T-helper 17 cell (primary cell): ENCODE measurements at places on chromosomes 3 and 15.
A peak's percentile ranks its signal among the peaks of the same experiment; 100 is the strongest.

DNA sequence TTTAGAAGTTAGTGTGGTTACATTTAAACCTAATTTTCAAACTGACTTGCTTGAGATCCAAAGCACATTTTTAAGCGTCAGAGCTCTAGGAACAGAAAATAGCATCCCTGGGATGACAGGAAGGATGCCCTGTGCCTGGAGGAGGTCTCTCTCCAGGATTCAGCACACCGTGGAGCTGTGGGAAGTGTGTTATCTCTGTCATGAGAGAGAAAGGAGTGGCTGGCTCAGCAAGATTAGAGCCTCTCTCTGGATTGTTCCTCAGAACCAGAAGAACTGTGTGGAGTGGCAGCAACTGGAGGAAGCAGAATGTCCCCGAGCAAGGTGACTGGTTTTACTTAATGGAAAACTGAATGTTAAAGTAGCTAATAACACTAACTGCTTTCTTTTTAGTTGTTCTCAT, 233.6 kb upstream of the TGFBR2 start:
- no peak overlapping the region for H3K27ac ChIP-seq
- H3K4me3 ChIP-seq: no peak overlapping the region
- peaks cover 2% of the 10 kb centered on the region for H3K36me3 ChIP-seq
- H3K27me3 ChIP-seq: peaks cover 15% of the 10 kb centered on the region
- DNase-seq: no peak

GRCh38 chr15:96372554-96372953, 42.1 kb downstream of the NR2F2 start:
- DNase-seq: no peak
- peaks cover 2% of the 10 kb centered on the region for H3K36me3 ChIP-seq
- H3K27ac ChIP-seq: no peak overlapping the region
- H3K4me3 ChIP-seq: no peak overlapping the region
- H3K4me1 ChIP-seq: no peaks in the 10 kb centered on the region

DNA sequence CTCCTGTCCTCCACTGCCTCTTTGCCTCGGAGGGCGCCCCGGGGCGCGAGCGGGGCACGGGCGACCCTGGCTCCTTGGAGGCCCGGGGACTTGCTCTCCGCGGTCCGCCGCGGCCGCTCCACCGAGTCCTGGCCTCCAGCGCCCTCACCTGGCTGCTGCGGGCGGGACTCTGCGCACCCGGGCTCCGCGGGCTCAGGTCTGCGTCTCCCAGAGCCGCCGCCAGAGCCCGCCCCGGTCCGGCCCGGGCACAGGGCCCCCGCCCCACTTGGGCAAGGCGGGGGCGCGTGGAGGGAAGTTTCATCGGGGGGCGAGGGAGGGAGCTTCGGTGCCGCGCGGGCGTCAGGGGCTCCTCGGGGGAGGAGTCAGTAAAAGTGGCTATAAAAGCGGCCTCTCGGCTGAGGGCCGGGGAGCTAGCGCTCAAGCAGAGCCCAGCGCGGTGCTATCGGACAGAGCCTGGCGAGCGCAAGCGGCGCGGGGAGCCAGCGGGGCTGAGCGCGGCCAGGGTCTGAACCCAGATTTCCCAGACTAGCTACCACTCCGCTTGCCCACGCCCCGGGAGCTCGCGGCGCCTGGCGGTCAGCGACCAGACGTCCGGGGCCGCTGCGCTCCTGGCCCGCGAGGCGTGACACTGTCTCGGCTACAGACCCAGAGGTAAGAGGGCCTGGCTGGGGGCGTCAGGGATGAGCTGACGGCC, at the start of gene CEMIP:
Gene CEMIP, plus strand, starts transcription at position 407 of the 694 bp plus-strand sequence. CDS start 94,510 bp downstream, outside the sequence.
- DNase-seq: peak; percentile 20
- H3K27ac ChIP-seq: no peak within 1 kb of the TSS
- H3K4me1 ChIP-seq: peaks cover 10% of the 10 kb centered on the region
- peaks cover 2% of the 10 kb centered on the region for H3K36me3 ChIP-seq

- no peak for DNase-seq
- peaks cover 65% of the 10 kb centered on the region for H3K27me3 ChIP-seq
- H3K4me1 ChIP-seq: no peaks in the 10 kb centered on the region
- no peak overlapping the region for H3K4me3 ChIP-seq
- H3K27ac ChIP-seq: no peak overlapping the region
Observed at GRCh38 chr3:59081071-59081470, 31.2 kb upstream of the CFAP20DC start.

DNA sequence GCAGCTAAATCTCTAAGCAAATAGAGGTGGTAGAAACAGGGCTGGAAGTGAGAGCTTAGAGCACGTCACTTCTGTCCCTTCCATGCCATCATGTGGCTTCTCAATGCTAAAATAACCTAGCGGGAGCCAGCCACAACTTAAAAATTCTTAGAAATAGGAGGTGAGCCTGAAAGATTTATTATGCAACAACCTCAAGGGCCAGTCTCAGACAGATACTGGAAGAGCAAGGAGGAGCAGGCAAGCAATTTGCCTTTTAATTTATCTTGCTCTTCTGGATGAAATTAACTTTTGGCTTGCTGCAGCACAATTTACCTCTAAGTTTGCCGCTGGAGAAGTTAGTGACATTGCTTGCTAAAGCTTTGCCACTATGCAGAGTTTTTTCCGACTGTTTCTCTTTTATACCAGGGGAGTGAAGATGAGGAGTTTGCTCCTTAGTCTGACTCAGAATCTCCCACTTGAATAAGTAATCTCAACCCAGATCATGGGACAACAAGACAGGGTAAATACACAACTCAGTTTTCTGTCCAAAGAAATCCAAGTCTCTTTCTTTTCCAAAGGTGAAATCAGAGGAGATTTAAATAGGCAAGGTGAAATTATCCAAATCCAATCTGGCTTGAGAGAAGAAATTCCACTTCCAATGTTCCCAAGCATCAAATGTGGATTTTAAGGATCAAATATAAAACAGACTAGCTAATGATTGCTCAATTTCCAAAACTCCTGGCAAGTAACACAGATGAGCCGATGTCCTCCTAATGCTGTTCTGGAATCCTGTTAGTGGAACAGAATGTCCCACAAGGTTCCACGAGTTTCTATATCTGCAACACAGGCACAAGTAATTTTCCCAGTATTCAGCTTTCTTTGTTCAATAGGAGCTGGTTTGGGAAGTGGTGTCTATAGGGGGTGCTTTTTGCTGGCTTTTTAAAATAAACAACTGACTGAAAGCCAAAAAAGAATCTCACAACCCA, 329.4 kb upstream of the RORA start:
- DNase-seq: no peak
- H3K4me3 ChIP-seq: no peak overlapping the region
- H3K36me3 ChIP-seq: no peaks in the 10 kb centered on the region
- H3K4me1 ChIP-seq: no peaks in the 10 kb centered on the region
- peaks cover 21% of the 10 kb centered on the region for H3K27me3 ChIP-seq

DNA sequence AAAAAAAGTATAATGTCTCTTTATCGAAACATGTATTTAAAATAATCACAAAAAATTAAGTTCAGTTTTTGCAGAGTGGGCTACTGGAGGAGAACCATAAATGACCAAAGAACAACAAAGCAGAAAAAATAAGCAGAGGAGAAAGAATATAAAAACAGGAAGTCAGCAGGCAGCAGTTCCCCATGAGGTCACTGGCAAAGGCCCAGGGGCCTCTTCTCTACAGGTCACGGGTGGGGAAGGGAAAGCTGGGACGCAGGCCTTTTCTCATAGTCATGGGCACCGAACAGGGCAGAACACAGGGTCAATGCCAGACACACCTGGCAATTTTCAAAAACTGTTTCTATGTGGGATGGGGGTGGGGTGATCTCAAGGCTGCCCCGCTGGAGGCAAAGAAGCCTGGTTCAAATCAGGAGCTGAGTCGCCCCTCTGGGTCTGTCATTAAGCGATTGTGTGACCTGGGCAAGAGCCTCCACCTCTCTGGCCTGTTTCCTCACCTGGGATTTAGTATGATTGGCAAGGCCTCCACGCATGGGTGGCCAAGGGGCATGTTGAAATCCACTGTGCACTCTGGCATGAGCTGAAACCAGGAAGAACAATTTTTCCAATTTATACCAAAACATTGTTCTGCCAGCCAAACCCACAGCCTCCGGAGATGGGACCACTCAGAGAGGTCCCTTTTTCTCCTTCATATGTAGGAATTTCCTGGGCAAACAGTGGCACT, 43.8 kb upstream of the UACA start:
- no peak for DNase-seq
- H3K4me3 ChIP-seq: no peak overlapping the region
- H3K27ac ChIP-seq: no peak overlapping the region
- H3K27me3 ChIP-seq: peaks cover 32% of the 10 kb centered on the region
- H3K36me3 ChIP-seq: peaks cover 3% of the 10 kb centered on the region

GRCh38 chr3:39052583-39052982, 767 bp downstream of the WDR48 start:
- DNase-seq: no peak
- H3K4me3 ChIP-seq: peak overlapping the region; percentile 95
- peaks cover 48% of the 10 kb centered on the region for H3K4me1 ChIP-seq
- no peaks in the 10 kb centered on the region for H3K27me3 ChIP-seq

GRCh38 chr3:44041726-44042125, 200.0 kb upstream of the TOPAZ1 start:
- H3K27me3 ChIP-seq: peaks cover 62% of the 10 kb centered on the region
- no peaks in the 10 kb centered on the region for H3K36me3 ChIP-seq
- no peak overlapping the region for H3K27ac ChIP-seq

- no peak overlapping the region for H3K4me3 ChIP-seq
- H3K36me3 ChIP-seq: no peaks in the 10 kb centered on the region
- no peak for DNase-seq
- H3K27ac ChIP-seq: no peak overlapping the region
Observed at GRCh38 chr3:194089357-194090177, 46.4 kb upstream of the HES1 start.

DNA sequence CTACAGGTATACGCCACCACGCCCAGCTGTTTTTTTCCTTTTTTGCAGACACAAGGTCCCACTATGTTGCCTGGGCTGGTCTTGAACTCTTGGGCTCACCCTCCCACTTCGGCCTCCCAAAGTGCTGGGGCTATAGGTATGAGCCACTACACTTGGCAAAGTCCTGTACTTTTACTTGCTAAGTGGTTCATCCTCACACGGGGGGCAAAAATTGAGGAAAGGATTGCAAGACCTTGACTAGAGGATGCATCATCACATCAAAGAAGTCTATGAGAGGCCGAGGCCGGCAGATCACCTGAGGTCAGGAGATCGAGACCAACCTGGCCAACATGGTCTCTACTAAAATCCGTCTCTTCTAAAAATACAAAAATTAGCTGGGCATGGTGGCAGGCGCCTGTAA, 116.5 kb upstream of the FAM174B start:
- no peak overlapping the region for H3K27ac ChIP-seq
- H3K36me3 ChIP-seq: no peaks in the 10 kb centered on the region
- H3K4me3 ChIP-seq: no peak overlapping the region
- H3K4me1 ChIP-seq: no peaks in the 10 kb centered on the region
- no peaks in the 10 kb centered on the region for H3K27me3 ChIP-seq

DNA sequence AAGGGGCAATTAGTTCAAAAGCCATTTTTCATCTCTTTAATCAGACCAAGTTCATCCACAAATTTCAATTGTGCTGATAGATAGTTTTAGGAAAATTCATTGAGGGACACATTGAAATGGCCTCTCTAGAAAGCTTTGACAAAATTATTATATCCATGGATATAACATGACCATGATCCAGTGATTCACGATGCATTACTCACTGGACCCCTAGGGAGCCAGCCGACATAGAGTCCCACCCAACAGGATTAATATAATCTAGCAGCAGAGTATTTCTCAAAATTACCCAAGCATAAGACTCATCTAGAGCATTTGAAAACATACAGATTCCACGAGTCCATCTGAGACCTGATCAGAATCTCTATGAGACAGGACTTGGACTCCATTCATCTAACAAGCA, 100.3 kb downstream of the FRMD5 start:
- H3K27ac ChIP-seq: no peak overlapping the region
- H3K4me1 ChIP-seq: no peaks in the 10 kb centered on the region
- no peak for DNase-seq
- no peak overlapping the region for H3K4me3 ChIP-seq
- H3K36me3 ChIP-seq: no peaks in the 10 kb centered on the region

GRCh38 chr3:135125171-135125801, 330.2 kb downstream of the EPHB1 start:
- H3K4me3 ChIP-seq: no peak overlapping the region
- H3K27me3 ChIP-seq: no peaks in the 10 kb centered on the region
- no peak for DNase-seq
- no peak overlapping the region for H3K27ac ChIP-seq
- no peaks in the 10 kb centered on the region for H3K36me3 ChIP-seq
- H3K4me1 ChIP-seq: no peaks in the 10 kb centered on the region

- no peak overlapping the region for H3K4me3 ChIP-seq
- peaks cover 6% of the 10 kb centered on the region for H3K36me3 ChIP-seq
- H3K4me1 ChIP-seq: peaks cover 4% of the 10 kb centered on the region
- no peak overlapping the region for H3K27ac ChIP-seq
- DNase-seq: no peak
Observed at GRCh38 chr3:146558781-146559180, 14.4 kb upstream of the PLSCR1 start.

GRCh38 chr3:42533161-42533897, 30.9 kb downstream of the VIPR1 start:
- peaks cover 52% of the 10 kb centered on the region for H3K4me1 ChIP-seq
- H3K36me3 ChIP-seq: peaks cover 14% of the 10 kb centered on the region
- H3K27me3 ChIP-seq: no peaks in the 10 kb centered on the region
- DNase-seq: no peak
- peak overlapping the region; percentile 56 for H3K27ac ChIP-seq

DNA sequence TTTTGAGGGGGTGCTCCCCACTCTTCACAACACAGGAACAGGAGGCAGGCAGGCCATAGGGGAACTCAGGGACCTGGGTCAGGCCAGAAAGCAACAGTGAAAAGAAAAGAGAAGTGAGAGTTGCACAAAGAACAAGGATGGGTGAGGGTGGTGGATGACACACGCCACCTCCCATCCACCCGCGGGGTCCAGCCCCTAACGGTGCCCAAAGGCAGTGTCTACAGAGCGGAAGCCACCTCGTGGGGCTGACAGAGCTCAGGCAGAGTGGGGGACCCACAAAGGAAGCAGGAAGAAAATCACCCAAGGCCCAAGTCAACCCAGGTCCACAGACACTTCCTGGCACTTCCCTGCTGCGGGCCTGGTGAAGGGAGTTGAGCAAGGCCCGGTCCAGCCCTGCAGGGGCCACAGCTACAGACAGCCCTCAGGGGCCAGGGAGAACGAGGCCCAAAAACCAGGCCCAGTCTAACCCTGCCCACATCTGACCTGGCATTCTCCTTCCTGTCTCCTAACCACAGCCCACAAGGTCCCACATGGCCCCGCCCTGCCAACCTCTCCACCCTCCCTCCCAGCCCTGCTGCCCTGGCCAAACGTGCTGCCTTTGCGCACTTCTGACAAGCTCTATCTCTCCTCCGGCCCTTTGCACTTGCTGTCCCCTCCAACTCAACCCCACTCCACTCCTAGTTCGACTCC, 5.9 kb downstream of the NUP210 start:
- H3K4me3 ChIP-seq: peak overlapping the region; percentile 90
- H3K36me3 ChIP-seq: no peaks in the 10 kb centered on the region

DNA sequence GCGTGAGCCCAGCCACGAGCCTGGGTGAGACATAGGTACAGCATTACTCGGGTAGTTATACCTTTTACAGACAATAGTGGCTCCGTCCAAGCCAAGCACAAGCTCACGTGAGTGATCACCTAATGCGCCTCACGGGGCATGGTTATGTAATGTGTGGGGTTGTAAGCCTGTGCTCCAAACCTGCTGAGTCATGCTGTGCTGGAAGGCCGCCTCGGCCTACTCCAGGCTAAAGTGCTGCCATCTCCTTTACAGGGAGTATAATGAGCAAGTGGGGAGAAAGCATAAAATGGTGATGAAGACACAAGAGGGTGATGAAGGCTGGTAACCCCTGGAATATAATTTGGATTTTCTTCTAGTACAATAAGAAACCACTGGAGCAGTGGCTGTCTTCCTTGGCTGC, 175.8 kb upstream of the STT3B start:
- H3K27me3 ChIP-seq: no peaks in the 10 kb centered on the region
- DNase-seq: no peak
- no peak overlapping the region for H3K4me3 ChIP-seq
